ENCODE measurements at places on chromosomes 2 and 18. TPM values are rescaled to one million over a fixed set of nuclear protein-coding genes. Genes with fewer than 3 reads are reported as not detected.

The VIT gene
- 38.0 TPM for polyA plus RNA-seq

The NCKAP5 gene
- polyA plus RNA-seq: 2.1 TPM

The CASP10 gene
- 1.0 TPM for polyA plus RNA-seq

The GPR35 gene
- polyA plus RNA-seq: 0.17 TPM

The MREG gene
- polyA plus RNA-seq: 1.7 TPM

The RESP18 gene
- not detected for polyA plus RNA-seq

DNA sequence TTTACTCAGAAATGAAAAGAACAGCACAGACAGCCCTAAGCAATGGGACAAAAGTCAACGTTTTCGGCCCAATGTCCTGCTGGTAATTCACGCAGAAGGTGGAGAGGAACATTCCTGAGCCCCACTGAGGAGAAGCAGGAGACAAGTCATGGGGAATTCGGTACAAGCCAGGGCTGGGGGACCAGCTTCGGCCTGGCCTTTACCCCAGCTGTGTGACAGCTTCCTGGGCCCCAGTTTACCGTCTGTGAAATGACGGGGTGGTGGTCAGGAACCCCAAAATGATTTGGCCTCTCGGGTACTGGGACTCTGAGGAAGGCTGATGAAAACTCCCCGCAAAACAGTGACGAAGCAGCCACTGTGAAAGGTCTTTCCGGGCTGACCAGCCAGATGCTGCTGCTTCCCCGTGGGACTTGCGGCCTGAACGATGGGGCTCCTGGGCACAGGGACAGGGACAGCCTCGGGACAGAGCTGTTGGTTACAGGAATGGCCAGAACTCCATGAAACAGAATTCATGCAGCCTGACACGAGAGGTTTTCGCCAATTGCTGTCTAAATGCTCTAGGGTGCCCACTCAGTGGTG lies 21.6 kb downstream of the KIF1A start:
- no peak for DNase-seq

DNA sequence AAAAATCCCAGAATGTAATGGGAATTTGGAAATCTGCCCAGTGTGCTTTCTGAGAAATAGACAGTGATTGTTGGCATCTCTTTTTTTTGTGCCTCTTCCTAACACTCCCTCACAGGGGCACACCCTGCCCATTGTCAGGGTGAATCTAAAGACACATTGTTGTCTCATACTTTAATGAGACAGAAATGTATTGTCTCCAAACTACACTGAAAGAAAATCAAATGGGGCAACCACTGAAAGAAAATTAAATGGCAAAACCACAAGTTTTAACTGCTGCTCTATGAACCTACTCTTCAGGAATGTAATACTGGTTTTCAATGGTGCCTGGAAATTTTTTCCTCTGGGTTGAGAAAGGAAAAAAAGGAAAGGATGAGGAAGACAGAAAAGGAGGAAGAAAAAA lies 43.2 kb upstream of the GLS start:
- DNase-seq: no peak

GRCh38 chr2:27123302-27124150 lies at the start of gene ABHD1:
TSS of gene ABHD1 (plus strand) at chr2:27123815. CDS start at chr2:27123949, 134 bp downstream.
- DNase-seq: no peak

DNA sequence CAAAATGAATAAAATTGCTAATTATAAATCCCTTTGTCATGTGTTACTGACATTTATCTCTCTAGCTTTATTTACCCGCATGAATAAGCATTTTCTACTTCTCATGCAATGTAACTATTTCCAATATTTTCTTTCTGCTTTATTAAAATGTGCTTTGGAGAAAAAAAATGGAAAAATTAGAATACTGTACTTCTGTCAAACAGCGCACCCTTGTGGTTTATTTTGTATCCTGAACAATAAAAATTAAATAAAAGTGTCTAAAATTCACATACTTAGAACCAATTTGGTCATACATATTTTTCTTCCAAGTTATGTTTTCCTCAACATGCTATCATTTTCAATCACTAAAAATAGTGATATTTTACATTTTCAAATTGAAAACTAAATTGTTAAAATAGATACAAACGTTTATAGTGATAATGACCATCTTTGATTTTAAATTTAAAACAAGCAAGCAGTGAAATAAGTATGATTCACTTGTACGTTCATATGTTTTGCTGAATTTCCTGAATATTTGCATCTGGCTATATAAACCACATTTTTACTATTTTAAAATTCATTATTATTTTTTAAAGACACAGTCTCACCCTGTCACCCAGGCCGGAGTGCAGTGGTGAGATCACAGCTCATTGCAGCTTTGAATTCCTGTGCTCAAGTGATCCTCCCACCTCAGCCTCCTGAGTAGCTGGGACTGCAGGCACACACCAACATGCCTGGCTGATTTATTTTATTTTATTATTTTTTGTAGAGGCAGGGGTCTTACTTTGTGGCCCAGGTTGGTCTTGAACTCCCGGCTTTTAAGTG lies 95.9 kb upstream of the GRB14 start:
- DNase-seq: no peak

DNA sequence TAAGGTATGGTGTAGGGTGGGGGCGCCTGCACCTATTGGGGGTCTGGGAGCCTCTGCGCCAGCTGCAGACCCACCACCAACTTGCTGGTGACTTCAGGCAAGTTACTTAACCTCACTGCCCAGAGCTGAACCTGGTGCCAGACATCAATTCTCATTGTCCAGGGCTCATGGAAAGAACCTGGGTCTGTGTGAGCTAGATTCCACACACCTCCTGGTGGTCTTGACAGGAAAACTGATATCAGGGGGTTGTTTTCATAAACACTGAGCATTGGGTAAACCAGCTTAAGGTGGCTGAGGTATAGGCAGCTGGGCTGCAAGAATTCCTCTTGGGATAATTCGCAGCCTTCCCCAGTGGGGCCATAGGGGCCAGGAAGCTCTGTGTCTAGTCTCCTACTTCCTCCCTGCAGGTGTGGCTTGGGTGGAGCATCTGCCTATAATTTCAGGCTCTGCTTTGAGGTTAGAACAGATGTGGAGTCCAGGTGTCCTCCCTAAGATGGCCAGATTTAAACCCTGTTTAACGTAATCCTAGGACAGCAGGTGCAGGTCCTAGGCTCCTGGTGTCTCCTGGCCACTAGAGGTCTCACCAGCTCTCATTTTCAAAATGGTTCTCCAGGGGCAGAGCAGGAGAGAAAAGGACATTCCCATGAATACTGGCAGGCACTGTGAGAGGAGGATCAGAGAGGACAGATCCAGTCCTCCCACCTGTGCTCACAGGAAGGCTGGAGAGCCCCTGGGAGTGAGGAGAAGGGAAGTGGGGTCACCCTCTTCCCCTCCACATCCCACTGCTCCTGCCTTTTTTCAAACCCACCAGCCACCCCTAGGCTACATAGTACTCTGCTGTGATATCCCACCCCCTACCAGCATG lies 100.4 kb upstream of the SMAD2 start:
- DNase-seq: no peak

- DNase-seq: no peak
These were observed 118.6 kb upstream of the ATP8B1 start for GRCh38 chr18:57921708-57922107.

DNA sequence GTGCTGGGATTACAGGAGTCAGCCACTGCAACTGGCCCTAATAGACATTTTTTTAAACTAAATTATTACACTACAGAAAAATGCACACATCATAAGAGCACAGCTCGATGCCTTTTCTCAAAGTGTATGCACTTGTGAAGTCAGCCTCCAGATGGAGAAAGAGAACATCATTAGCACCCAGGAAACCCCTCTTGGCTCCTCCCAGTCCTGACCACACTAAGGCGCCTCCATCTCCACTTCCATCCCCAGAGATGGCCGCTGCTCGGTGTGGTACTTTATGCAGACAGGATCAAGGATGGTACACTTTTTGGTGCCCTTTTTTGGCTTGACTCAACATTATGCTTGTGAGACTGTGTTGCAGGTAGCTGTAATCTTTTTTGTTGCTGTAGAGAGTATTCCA lies 34.8 kb downstream of the RRM2 start:
- DNase-seq: no peak

DNA sequence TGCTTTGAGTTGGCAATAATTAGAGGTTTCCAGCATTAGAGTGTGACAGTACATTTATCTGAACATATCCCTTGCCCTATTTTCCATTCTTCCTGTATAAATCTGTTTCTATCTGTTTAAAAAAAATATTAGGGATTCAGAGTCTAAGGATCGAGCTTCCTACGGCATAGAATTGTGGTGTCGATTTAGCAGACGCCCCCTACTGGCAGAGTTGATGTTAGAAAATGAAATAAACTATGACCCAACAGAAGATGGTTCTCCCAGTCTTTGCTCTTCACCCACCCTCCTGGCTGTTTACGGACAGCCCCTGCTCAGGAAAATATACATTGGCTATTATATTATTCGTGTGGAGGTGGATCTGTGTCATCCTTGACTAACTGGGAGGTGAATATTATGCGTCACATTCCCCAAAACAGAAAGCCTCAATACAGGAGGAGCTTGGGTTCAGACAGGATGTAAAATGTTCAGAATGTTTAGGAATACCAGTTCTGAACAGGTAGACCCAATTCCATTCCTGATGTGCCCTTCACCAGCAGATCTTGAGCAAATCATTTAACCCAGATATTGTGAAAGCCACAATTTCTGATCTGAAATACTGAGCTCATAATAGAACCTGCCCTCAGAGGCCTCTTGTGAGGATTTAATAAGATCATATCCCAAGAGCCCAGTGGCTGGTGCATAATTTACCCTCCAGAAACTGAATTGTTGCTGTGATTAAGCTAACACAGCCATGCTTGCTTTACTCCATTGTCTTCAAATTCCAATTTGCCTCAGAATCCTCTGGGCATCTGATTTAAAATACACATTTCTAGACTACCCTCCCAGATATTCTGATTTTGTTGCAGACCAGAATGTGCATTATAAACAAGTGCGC lies 10.8 kb upstream of the ERMN start:
- DNase-seq: no peak

GRCh38 chr18:3055186-3055728 lies 42.3 kb upstream of the LPIN2 start:
- no peak for DNase-seq

DNA sequence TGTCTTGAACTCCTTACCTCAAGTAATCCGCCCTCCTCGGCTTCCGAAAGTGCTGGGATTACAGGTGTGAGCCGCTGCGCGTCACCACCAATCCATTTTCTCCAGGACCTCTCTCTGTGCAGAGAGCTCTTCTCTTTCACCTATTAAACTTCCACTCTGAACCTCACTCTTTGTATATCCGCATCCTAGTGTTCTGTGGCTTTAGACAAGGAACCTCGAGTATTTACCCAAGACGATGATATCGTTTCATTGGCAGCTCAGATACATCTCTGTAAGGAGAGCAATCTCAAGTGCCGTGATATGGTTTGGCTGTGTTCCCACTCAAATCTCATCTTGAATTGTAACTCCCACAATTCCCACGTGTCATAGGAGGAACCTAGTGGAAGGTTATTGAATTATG lies 15.1 kb upstream of the WDR33 start:
- no peak for DNase-seq

GRCh38 chr2:20665243-20666004 lies 1.5 kb upstream of the GDF7 start:
- no peak for DNase-seq

GRCh38 chr2:43609290-43609918 lies 13.6 kb upstream of the THADA start:
- DNase-seq: no peak

DNA sequence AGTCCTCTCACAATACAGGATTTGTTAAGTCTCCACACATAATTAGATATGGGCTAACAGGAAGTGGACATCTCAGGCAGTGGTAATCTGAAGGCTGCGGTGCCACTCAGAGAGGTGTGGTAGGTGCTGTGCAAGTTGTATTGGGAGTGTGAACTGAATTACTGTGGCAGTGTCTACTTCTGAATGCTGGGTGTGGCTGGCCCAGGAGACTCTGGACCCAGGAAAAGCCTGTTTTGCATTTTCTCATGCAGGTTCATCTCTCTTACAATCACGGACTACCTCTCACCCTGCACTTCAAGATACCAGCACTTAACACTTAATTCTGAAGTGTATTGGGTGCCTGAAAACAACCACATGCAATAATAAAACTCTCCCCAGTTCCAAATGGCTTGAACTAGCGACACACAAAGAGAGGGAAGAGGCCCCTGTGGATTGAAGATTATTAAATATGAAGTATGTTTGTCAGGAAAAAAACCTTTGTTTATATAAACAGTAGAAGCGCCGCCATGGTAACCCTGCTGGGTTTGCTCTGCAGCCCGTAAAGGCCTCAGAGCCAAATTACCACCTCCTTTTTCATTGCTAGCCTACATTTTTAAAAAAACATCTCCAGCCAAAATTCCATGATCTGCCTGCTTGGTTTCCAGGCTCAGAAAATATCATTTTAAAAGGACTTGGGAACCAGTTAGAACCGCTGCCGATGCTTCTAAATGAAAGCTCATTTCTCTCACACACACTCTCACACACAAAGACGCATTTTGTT lies 77.5 kb downstream of the GFPT1 start:
- DNase-seq: no peak

DNA sequence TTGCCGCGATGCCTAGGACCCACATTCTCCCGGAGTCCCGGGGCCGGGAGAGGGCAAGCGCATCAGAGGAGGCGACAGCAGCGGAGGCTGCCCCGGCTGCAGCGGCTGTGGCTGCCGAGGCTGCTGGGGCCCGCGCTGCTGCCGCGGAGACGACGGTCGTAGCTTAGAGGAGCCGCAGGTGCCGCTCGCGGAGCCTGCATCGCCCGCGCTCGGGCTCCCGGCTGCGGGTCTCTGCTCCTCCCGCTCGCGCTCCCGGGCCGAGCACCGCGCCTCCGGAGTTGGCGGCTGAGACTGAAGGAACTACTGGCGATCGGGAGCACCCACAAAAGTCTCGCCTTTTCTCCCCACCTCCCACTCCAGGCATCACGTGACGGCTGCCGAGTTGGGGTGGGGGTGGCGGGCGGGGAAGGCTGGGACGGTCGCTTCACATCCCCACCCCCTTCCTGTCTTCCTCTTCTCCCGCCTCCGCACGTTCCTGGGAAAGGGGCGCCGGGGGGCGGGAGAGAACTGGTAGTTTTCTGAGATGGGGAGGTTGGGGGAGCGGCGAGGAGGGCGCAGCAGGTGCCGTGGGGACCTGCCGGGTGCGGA lies at the start of gene LYPD1:
LYPD1 (minus strand) TSS at position 298 of the 588 bp plus-strand sequence; CDS start at position 25, 273 bp downstream.
- DNase-seq: no peak

DNA sequence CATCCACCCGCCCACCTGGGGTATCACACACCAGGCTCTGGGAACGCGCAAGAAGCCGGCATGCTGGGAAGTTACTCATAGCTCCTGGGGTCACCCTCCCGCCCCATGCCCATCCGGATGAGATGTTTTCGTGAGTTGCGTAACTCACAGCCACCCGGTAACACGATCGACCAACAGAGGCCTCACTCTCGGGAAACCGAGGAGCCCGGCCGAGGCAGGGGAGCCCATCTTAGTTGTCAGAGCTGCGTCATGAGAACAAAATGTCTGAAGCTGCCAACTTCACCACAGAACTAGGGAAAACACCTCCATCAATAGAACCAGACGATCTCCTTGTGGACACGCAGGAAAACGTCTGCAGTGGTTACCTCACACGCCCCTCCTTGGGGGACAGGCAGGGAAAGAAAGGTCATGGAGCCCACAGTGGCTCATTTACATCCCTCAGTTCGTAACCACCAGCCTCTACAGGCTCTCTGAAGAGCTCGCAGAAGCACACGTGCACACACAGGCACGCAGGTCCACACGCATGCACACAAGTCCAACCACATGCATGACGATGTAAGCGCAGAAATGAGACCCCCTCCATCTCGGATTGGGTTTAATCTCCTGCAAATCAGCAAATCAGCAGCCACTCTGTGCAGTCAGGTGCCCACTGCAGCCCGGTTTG lies 26.2 kb downstream of the ADI1 start:
- DNase-seq: no peak

GRCh38 chr2:202317080-202317857 lies 51.7 kb downstream of the NOP58 start:
- DNase-seq: peak; percentile 51

All from BJ (cell line).